ENCODE measurements at places on chromosomes 6 and 20.

DNA sequence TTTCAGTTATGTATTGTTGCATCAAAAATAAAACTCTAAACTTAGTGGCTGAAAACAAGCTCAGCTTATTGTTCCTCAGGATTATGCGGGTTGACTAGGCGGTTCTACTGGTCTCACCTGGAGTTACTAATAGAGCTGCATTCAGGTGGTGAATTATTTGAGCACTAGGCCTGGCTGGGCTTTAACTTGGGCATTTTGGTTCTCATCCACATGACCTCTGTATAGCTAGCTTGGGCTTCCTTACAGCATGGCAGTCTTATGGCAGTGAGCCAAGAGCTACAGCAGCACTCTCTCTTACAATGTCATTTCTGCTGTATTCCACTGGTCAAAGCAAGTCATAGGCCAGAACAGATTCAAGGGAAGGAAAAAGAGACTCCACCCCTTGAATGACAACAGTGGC lies 1.6 kb downstream of the PGBD1 start:
- DNase-seq, result no peak

GRCh38 chr6:124131259-124131658 lies 327.6 kb downstream of the NKAIN2 start:
- DNase-seq, result no peak

DNA sequence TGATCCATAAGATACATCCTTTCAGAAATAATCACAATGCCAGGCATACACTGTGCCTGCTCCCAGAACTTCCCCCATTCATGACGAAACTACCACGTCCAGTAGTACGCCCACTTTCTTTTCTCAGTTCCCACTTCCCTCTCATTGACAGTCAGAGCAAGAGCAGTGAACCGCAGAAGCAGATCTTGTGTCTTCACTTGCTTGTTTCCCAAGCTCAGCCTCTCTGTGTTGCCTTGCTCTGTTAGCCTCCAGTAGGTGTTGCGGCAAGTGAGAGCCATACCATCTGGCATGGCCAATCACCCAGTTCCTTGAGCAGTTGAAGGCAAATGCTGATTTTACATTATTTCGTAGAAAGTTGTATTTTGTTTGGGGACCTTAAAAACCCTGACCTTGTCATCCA lies 11.7 kb downstream of the UST start:
- no peak for DNase-seq

DNA sequence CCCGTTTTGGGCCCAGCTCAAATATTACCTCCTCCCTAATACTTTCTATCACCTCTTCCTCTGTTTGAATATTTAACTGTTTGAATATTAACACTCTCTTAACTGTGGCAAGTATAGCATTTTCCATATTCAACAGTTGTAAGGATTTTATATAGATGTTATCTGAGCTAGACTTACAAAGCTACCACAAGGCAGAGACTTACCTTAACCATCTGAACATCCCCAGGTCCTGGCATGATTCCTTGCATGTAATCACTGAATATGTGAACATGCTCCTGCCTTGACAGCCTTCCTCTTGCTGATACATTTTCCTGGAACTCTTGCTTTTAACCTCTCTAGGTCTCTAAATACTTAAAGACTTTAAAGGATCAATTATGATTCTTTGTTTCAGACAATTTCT lies 182.4 kb downstream of the MCHR2 start:
- no peak for DNase-seq

GRCh38 chr6:33208091-33208967 lies at the start of gene RING1:
TSS of gene RING1 (plus strand) at chr6:33208500. CDS start at chr6:33208823, 323 bp downstream.
- no peak for DNase-seq

DNA sequence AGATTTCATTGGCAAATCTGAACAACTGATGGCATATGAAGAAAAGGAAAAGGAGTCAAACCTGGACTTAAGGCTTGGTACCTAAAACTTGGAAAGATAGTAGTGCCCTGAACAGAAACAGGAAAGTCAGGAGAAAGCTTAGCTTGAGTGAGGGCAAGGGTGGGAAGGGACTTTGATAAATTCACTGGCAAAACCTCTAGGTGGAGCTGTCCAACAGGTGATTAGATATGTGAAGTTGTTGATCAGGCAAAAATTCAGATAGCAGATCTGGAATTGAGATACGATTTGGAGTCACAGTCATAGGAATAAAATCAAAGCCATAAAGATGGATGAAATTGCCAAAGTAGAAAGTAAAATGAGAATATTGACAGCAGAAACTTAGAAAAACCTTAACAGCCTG lies 16.1 kb upstream of the ZNF292 start:
- DNase-seq, result peak; percentile 39

DNA sequence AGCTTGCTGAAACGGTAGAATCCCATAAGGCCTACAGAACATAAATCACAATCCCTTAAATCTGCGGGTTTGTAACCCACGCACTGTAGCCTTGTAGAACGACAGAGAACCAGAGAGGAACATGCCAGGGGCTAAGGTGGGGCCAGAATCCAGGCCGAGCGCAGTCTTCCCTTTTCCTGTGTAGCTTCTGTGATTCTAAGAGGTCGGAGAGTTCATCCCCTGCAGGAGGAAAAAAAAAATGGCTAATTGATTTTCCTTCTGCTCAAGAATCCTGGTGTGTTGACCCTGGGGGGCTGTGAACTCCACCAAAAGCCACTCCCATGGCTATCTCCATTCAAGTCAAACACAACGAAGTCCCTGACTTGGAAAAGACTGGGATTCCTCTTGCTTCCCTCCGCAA lies 96.3 kb downstream of the SPTLC3 start:
- DNase-seq, result no peak

DNA sequence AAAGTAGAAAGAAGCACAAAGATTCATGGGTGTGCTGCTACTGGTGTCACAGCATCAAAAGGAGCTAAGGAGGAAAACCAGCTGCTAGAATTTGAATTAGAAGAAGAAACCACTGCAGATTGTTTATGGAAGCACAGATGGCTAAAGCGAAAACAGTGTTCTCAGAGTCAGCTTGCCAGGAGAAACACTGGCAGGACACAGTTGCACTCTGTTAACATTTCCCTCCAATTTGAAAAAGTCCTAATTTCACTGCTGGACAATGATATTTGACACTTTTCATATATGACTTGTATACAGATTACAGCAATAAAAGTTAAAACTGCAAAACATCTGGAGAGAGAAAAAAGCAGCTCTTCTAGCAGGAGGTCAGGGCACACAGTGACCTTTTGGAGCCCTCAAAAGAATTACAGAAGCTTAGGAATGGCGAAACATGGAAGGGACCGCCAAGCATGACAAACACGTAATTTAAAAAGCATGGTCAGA lies 314.5 kb downstream of the COL12A1 start:
- DNase-seq, result peak; percentile 79

GRCh38 chr6:157604816-157605215 lies 218.2 kb upstream of the SNX9 start:
- DNase-seq, result no peak

DNA sequence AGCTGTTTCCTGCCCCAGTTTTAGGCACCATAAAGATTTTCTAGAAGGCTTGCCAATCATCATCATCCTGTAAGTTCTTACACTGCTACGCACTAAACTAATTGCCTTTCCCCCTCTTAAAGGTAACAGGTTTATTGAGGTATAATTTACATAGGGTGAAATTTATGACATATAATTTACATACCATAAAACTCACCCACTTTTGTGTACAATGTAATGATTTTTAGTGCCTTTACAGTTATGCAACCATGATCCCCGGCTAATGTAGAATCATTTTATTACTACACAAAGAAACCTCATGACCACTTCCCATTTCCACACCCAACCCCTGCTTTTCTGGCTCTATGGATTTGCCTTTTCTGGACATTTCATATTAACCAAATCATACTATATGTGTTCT lies 21.1 kb downstream of the GCNT2 start:
- no peak for DNase-seq

DNA sequence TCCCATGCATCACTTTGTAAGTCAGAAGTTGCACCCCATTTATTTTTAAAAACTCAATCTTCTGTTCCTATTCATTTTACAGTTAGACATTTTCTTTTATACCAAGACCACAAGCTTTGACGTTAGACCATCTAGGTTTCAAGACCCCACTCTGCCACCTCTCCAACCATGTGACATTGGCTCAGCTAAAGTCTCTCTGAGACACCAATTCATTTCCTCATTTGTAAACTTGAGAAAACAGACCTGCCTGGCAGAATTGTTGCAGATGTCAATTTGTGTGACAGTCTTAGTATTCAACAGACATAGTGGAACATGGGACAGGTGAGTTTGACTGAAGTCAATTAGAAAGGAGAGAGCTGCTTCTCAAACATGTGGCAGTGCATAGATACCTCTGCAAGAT lies 55.6 kb upstream of the CSE1L start:
- DNase-seq, result no peak

DNA sequence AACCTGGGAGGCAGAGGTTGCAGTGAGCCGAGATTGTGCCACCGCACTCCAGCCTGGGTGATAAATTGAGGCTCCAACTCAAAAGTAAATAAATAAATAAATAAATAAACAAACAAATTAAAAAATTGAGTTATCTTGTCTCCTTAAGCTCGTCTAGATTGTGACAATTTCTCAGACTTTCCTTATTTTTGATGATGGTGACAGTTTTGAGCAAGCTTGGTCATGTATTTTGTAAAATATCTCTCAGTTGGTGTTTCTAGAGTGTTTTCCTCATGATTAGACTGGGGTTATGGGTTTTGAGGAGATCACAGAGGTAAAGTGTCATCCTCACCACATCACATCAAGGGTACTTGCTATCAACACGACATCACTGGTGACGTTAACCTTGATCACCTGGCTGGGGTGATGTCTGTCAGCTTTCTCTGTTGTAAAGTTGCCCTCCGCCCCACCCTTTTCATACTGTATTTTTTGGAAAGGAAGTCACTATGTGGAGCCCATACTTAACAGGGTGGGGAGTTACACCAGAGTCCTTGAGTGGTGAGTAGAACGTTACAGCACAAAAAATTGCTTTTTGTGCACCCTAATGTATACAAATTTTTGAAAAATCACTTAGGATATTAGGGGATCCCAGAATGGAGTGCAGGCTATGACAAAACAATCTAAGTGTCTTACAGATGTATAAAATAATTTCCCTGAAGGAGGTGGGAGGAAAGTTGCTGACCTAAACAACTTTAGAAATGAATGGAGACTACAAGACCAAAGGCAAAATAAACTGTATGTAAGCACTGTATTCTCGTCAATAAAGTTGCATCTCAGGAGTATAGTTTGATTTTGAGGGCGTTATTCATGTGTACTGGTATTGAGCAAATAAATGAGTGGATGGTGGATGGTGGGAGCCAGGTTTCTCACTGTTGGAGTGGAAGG lies 116.4 kb upstream of the SGK1 start:
- DNase-seq, result no peak

- no peak for DNase-seq
These were observed 22.8 kb downstream of the FITM2 start for GRCh38 chr20:44288252-44288651.

DNA sequence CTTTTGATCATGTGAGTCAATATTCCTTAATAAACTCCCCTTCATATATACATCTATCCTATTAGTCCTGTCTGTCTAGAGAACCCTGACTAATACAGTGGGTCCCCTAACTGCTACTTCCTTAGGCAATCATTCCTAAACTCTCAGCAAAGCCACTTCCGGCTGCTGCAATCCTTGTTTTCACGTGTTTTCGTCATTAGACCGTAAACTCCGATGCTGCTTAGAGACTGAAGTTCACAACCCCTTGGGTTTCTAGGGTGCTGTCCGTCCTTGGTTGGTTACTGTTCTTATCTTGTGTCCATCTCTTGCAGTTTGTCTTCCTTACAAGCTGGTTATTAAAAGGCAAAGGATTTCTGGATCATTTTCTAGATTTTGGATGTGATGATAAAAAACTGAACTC lies 106.4 kb downstream of the GMPR start:
- DNase-seq, result no peak

GRCh38 chr6:47009583-47009982 lies 32.5 kb downstream of the ADGRF1 start:
- no peak for DNase-seq

- no peak for DNase-seq
These were observed 175.2 kb downstream of the CDKAL1 start for GRCh38 chr6:20709451-20709850.

DNA sequence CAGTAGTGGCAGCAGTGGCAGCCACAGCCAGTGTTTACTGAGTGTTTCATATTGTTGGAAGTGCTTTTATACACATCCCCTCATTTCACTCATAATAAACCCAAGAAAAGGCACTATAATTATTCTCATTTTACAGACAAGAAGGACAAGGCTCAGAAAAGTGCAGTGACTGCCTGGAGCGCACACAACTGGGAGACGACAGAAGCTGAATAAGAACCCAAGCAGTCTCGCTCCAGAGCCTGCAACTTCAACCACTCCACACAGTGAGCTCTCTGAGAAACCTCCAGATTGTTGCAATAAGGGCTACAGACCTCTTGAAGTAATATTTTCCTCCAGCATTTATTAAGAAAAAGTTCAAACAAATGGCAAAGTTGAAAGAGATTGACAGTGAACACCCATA lies 76.9 kb downstream of the PLCG1 start:
- no peak for DNase-seq

DNA sequence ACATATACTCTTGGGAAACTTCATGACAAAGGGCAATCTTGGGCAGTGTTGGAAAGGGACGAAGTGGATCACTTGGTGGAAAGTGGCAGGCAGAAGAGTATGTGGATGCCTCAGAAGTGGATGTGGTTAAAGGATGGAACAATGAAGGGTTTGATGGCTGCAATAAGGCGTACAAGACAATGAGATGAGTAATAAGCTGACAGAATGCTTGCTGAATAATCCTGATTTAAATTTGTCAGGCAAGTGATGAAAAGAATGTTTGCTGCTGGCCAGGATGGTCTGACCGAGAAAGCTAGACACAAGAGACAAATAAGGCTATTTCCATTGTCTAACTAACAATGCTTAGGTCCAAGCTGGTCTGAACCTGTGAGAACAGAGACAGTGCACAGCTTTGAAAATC lies 61.6 kb upstream of the CEP85L start:
- no peak for DNase-seq

DNA sequence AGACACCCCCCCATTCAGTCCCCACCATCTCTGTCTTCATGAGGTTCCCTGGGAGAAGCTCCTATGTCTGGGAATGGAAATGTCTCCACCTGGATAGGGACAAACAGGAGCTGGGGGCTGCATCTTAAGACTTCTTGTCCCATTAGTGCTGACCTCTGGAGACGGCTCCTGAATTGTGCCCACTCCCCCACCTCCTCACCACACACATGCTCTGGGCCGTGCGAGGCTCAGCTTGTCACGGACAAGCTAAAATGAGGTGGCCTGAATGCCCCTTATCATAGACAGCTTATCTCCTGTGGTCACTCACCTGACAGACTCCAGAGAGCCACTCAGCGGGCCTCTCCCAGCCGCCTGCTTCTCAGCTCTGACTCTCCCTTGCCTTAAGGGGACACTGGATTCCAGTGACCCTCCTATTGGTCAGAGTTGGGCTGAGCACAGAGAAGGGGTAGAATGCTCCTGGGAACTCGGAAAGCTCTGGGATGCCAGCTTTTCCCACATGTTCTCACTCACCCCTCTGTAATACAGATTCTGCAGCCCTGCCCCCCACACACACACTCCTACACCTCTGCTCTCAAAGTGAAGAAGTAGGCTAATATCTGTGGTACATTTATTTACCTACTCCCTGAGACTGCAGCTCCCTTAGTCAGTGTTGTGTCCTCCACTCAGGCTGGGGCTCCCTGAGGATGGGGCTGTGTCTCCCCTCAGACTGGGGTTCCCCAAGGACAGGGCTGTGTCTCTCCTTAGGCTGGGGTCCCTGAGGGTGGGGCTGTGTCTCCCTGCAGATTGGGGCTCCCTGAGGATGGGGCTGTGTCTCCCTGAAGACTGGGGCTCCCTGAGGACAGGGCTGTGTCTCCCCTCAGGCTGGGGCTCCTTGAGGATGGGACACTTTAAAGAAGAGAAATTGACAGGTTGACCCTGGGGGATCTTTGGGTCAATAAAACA lies 167.5 kb downstream of the VEGFA start:
- no peak for DNase-seq

Data from fibroblast of the conjunctiva (primary cell).